ENCODE measurements at places on chromosomes 13 and 19.
A peak's percentile ranks its signal among the peaks of the same experiment; 100 is the strongest.

DNA sequence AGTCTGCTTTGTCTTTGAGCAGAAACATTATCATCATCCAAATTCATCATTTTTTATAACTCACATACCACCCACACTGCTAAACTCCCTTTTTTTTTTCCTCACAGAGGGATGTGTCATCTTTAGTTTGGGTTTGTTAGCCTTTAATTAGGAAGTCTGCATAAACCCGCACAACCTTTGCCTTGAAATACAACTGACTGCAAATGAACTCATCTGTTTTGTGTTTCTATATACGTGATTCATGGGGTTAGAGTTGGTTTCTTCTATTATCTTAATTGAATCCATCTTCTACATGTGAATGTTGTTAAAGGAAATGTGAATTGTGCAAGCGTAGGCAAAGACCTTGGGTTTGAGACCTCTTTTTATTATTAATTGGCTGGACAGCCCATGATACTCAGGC is 102.7 kb downstream of the SLAIN1 start:
- DNase-seq = no peak

DNA sequence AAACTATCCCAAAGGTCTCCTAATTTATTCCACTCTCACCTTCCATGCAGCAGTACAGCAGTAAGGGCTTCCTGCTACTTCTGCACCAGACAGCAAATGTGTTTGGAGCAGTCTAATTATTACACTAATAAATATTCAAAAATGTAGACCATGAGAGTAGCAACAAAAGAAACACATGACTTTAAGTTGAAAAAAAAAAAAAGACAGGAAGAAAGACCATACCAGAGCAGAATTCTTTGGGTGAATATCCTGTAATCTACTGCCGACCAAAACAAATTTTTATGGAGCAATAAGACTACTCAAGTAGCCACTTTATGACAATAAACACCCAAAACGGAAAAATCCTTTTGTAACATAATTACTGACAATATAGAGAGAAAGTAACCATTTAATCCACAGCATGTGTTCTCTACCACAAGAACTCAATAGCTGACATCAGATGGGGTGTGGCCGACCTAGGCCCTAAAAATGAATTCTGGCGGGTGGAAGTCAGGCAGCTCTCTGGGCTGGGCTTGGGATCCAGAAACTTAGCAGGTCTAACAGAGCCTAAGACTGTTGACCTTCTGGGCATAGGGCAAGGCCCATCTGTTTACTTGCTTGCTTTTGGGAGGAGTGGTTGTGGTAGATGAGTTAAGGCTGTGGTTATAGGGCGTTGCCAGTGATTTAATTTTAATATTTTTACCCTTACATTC is 4.6 kb downstream of the KLF12 start:
- DNase-seq = no peak

DNA sequence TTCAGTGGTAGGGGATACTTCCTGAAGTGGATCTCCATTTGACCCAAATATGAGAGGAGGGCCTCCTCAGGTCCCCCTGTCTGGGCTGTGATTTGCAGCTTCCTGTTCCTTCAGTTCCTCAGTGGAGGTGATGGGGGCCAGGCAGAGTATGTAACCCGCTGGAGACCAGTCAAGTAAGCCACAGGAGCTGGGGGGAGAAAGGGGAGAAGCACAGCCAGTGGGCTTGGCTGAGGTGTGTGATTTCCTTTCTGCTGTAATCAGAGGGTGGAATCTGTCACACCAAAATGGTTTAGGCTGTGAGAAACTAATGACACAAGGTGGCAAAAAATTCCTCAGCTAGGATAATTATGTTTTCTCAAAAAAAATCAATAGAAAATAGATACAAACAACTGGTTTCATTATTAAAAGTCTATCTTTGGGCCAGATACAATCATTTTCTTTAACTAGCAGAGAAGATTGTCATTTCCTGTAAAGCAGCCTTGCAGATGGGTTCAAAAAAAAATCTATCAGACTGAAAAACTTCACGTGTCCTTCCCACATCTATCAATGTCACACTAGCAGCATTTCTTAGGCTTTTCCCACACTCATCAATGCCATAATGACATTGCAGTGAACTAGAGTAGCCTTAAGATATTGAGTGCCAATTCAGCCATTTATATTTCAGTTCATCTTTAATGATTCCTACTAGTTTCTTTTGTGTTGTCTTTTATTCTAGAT is 1660.3 kb downstream of the EFNB2 start:
- DNase-seq = no peak

DNA sequence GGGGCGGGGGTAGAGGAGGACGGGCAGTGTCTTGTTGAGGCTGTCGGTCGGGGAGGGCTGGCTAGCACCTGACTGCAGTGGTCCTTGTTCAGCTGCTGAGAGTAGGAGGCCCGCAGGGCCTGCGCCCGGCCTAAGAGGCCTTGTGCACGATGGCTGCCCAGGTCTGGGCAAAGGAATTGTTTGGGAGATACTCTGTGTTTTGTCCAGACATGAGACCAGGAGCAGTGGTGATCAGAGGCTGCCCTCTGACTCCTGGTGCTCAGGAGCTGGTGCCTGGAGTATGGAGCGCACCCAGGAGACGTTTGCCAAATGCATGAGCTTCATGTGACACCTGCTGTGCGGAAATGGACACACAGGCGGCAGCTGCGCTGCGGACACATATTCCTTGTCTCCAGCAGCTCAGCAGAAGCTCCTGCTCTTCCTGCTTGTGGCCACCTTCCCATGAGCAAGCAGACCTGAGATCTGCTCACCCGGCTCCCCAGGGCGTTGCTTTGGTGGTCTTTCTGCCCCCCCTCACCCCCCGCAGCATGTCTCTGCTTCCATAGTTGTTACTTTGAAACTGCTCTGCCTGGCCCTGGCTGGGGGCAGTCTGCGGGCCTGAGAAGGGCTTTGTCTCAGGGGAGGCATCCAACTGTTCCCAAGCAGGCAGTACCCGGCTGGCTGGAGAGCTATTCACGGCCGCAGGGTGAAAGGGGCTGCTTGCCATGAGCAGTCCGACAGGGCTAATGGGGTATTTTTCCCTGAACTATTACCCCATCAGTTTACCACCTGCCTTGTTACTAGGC is 163.9 kb downstream of the TEX29 start:
- no peak for DNase-seq

GRCh38 chr13:29182216-29182615 is 362.1 kb downstream of the MTUS2 start:
- no peak for DNase-seq

- DNase-seq = no peak
These were observed 95.3 kb downstream of the KL start for GRCh38 chr13:33111414-33112110.

GRCh38 chr19:2308114-2308556 is at the start of gene LINGO3:
Gene LINGO3, minus strand, starts transcription at chr19:2308154. Its CDS starts 16,378 bp downstream, at chr19:2291776.
- DNase-seq = no peak

GRCh38 chr19:29715701-29716581 is 880 bp upstream of the C19orf12 start:
- DNase-seq = no peak

DNA sequence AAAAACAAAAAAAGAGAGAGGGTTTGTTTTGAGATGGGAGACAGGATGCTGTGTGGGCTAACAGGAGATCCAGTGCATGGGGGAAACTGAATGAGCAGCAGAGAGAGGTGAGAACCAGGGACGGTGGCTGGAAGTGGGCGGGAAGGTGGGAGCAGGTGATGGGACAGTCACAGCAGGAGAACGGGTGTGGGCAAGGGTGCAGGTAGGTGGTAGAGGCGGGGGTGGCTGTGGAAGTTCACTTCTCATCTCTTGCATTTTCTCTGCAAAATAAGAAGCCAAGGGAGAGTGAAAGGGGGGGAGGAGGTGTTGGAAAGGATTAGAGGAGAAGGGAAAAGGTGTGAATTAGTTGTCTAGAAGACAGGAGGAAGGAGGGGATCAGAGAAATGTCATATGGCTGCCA is 21.9 kb downstream of the FBXO17 start:
- DNase-seq = no peak

GRCh38 chr19:36528921-36529518 is 949 bp upstream of the ZNF260 start:
- DNase-seq = peak; percentile 13

GRCh38 chr13:43397111-43397510 is 373.7 kb downstream of the DNAJC15 start:
- DNase-seq = no peak

DNA sequence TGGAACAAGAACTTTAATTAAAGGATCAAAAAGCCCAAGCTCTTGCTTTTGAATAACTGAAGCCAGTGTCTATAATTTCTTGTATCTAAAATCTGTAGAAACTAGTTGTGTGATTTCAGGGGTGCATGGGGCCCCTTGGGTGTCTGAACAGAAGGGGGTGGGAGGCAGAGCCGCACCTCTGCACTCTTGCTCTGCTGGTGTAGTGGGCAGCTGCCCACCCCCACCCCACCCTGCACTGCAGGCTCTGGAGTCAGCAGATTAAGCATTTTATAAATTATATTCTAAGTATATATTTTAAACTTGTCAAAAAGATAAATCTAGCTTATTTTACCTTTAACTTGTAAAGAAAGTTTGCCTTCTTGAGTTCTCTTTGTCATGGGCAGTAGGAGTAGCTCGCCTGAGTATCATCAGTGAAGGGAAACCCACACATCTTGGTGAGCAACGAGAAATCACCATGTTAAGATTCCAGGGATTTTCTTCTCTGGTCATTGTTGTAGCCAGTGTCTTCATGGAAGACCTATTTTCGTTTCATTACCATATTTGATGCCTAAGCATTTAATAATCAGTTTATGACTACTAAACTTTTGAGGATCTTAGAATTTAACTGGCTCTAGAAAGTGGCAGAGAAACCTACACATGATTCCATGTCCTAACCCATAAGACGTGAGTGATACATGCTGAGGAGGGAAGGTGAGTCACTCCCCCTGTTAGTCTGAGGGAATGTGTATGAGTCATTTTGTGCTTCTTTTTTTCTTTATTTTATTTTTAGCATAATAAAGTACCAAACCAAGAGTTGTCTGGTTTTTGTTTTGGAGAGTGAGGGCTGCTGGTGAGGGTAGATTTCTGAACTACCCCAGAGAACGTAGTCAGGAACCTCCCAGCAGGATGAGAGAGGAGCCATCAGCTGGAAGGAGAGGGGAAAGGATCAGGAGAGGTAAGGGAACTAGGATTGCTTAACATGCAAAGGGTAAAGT is 7.7 kb downstream of the UBE2L5 start:
- DNase-seq = no peak

- DNase-seq = no peak
These were observed 10.3 kb downstream of the EHD2 start for GRCh38 chr19:47723581-47723940.

DNA sequence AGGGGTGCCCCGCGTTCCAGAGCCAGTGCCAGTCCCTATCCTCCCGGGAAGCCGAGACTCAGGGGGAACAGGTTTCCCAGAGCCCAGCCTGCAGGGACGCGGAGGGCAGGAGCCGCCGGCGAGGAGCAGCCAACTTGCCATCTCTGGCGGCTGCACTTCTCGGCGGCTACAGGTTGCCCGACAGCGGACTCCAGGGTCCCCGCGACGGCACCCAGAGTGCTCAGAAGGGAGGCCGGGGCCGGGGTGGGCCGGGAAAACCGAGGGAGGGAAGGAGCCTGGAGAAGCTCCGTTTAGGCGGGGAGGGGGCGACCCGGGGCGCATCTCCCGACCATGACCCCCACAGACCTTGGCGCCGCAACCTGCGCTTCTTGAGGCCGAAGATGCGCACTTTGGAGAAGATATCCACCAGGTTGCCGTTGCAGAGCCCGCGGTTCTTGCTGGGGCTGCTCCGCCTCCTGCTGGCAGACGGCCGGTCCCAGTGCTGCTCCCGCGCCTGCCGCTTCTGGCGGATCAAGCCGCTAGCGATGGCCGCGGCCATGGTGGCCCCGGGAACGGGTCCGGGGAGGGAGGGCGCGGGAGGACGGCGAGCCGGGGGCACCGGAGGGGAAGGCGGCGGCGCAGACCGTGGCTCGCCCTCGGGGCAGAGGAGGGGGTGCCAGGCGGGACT is 463.8 kb downstream of the ITGBL1 start:
- DNase-seq = no peak

DNA sequence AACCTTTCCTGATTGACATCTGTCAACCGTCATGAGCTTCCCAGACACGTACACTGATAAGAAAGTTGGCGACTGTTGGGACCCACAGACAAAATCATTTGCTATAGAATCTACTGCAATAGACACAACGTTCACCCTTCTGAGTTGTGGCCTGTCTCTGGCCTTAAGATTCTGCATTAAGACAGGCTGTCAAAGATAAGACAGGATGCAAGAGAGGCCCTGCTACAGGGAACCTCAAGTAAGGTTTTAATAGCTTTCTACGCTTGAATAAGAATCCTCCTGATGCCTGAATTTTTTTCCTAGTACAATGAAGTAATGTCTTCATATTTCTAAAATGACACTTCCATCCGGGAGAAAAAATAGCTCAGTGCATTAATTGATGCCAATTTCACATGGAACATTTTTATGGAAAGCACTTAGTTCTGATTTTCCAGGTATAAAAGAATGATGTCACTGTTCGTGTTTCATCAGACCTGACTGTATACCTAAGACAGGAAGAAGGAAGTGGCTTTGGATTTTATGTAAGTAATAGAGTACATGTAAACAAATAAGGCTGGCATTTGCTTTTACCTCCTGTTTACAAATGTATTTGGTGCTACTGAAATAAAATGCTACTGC is 275.2 kb upstream of the GPC6 start:
- no peak for DNase-seq

- peak; percentile 87 for DNase-seq
These were observed 44.3 kb downstream of the ZNF611 start for GRCh38 chr19:52690369-52691214.

GRCh38 chr13:104065328-104065727 is 999.1 kb upstream of the SLC10A2 start:
- DNase-seq = no peak

DNA sequence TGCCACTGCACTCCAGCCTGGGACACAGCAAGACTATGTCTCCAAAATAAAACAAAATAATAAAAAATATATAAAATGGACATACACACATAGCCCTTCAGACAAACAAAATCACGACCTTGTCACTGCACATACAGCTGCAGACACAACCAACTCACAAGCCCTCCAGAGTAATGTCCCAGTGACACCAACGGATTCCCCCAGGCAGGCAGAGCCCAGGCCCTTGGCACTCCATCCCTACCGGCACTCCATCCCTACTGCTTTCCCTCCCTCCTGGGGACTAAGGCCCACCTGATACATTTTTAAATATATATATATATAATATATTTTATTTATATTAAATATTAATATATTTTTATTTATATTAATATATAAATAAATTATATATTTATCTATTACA is 18.5 kb downstream of the ZNF101 start:
- no peak for DNase-seq

DNA sequence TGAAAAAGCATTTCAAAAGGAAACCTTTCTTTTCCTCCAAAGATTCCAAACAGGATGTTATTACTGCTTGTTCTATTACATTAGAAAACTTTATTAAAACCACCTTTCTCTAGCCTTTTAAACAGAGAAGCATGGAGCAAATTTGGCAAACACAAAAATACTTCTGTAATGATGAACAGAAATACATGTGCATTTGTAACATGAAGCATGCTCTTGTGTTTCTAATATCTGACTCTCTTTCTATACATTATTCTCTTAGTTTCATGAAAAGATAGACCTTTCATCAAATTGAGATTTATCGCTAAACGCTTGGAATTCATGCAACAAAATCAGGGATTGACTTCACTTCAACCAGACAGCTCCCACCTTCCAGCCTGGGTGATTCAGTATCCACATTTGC is 152.8 kb upstream of the IRS2 start:
- DNase-seq = no peak

Data from stimulated activated CD8-positive, alpha-beta memory T cell treated with anti-CD3 and anti-CD28 coated beads, Interleukin-2, amount 100 ng/mL, for 48 hours (primary cell).